ENCODE measurements at places on chromosomes 7 and 10.
A peak's percentile ranks its signal among the peaks of the same experiment; 100 is the strongest.

DNA sequence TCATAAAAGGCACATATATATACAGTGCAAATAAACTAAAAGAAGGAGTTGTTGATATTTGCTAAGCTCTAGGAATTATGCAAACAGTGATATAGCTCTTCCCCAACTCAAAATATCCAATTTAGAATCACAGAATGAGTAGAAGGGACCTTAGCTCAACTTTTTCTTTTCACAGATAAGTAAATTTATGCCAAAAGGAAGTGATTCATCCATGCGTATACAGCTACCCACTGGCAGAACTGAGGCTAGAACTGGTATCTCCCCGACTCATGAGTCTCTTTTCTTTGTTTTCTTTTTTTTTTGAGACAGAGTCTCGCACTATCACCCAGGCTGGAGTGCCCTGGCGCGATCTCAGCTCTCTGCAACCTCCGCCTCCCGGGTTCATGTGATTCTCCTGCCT is 54.2 kb upstream of the SVIL start:
- peak; percentile 40 for DNase-seq

GRCh38 chr10:102418622-102419268 is at the start of gene PSD:
Gene PSD (minus strand): TSS chr10:102418785. CDS start chr10:102417038, 1,747 bp downstream.
- DNase-seq: no peak

DNA sequence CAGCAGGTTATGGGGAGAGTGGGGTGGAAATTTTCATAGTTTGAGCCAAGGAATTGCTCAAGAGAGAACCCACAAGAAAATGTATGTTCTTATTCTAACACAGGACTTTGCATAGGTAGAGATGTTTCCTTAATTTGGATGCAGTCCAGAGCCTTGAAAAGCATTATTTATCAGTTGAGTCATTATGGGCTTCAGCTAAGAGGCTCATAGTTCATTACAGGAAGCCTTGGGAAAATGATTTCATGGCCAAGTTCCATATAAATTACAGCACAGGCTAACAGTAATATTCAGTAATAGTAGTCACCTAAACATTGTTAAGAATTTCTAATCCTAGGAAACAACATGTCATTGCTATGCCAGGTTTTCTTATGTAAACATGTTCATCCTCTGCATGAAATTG is 131.1 kb upstream of the PTPRZ1 start:
- DNase-seq: no peak

DNA sequence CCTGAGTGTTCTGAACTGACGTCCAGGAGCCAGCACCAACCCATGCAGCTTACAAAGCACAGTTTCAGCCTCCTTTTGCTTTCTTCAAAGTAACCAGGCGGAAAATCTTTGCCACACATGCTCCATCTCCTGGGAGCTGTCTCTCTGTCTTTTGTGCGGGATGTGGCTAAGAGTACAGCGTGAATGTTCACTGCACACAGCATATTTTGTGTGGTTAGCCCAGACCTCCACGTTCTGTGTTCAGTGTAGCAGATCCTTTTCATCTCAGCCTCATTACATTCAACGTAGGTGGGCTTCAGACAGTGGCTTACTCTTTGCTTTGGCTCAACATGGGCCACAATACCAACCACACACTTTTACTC is 200.8 kb downstream of the TNS3 start:
- no peak for DNase-seq

GRCh38 chr10:78847485-78847884 is 221.3 kb upstream of the ZMIZ1 start:
- DNase-seq: no peak

GRCh38 chr10:8065651-8066050 is 11.2 kb downstream of the GATA3 start:
- no peak for DNase-seq

DNA sequence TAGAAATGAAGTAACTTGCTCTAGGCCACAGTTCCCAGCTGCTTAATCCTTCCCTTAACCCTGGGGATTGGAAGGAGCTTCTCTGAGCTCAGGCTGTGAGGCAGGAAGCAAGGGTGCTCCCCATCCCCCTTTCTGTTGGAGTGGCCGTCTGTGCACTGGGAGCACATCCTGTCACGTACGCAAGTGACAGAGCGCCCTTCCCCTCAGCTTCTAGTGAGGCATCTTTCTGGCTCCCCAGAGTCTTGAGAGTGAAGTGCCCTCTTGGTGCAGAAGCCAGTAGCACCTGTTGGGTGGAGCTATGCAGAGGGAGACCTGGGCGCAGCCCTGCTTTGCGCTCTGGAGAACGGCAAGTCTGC is 47.8 kb downstream of the SHH start:
- DNase-seq: peak; percentile 17

GRCh38 chr7:130909161-130909836 is 175.3 kb upstream of the KLF14 start:
- no peak for DNase-seq

DNA sequence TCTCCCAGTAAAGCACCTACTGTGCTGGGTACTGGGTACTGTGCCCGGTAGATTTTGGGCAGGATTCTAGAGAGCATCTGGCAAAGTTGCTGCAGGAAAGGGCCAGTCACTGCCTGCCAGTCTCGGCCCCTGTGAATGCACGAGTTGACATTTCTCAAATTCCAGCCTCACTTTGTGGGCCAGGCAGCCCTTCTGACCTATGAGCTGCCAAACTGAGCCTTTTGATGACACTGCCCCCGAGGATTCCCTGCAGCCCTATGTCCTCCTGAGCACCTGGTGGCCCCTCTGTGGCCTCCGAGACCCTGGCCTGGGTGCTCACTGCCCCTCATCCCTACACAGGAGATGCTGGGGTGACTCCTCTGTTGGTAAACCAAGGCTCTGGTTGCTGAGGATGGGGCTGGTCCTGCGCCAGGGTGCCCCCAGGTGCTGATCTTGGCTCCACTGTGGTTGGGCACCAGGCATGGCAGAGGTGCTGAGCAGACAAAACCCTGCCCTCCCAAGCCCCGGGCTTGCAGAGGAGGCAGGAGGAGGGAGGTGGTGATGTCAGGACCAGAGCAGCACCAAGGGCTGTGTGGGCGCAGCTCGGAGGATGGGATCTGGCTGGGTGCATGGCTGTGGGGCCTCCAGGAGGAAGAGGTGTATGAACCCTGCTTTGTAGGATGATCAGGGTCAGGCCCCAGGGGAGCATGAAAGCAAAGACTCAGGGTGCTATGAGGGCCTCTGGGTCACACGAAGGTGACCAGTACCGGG is 16.2 kb downstream of the LHPP start:
- no peak for DNase-seq

DNA sequence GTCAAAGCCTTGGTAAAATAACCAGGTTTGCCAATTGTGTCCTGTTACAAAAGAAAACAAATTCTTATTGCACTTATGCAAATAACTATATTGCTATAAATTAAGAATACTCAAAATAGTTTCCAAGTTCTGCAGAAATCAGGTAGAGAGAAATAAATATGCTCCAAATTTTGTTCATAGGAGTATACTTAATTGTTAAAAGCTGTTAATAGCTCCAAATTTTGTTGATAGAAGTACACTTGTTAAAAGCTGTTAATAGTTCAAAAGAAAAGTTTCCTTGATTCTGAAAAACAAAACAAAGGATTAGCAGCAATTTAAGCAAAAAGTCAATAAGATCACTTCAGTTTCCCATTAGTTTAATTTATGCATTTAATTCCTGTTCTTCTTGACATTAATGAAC is 46.4 kb upstream of the ZNF138 start:
- DNase-seq: no peak

- DNase-seq: no peak
These were observed 20.6 kb upstream of the TBXAS1 start for GRCh38 chr7:139808427-139808826.

- DNase-seq: no peak
These were observed 79.8 kb upstream of the IFRD1 start for GRCh38 chr7:112370436-112370835.

- DNase-seq: no peak
These were observed 271.9 kb downstream of the ADARB2 start for GRCh38 chr10:1465418-1465911.

DNA sequence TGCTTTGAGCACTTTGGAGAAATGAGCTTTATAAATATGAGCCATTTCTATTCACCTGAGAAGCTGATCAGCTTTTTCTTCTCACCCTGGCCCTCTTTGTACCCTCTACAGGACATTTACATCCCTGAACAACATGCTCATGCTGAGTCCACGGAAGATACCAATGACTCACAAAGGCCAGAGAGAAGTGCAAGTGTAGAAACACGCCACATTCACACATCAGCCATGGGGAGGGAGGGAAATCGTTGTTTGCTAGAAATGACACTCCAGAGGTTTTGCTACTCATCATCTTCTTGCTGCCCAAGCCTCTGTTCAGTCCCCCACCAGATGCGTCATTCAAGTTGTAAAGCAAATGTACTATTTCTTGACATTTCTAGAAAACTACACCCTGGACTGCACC is 2.8 kb upstream of the UCN3 start:
- no peak for DNase-seq

DNA sequence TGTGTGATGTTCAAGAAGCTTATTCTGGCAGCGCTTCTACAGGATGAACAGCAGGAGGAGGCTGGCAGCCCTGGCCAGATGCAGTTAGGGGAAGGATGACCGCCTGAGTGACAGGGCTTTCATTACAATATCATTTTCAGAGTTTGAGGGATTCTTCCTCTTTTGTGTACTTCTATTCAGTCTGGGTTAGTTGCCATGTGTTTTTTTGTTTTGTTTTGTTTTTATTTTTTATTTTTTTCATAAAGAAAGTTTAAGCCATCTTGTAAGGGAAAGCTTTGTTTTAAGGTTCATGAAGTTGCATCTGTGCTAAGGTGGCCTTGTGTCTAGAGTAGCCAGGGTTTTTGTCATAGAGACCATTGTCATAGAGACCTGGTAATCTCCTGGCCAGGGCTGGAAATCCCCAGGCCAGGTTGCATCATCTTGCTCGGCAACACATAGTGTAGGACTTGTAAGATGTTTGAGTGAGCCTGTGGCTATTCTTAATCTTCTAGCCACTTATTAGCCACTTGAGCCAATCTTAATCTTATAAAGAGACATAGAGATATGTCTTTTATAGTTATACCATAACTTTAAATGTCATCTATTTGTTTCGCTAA is 230.5 kb upstream of the TMEM229A start:
- no peak for DNase-seq

GRCh38 chr7:100374601-100375000 is 1.3 kb downstream of the PILRA start:
- DNase-seq: no peak

GRCh38 chr10:105974803-105975456 is 1189.6 kb downstream of the SORCS1 start:
- DNase-seq: no peak

DNA sequence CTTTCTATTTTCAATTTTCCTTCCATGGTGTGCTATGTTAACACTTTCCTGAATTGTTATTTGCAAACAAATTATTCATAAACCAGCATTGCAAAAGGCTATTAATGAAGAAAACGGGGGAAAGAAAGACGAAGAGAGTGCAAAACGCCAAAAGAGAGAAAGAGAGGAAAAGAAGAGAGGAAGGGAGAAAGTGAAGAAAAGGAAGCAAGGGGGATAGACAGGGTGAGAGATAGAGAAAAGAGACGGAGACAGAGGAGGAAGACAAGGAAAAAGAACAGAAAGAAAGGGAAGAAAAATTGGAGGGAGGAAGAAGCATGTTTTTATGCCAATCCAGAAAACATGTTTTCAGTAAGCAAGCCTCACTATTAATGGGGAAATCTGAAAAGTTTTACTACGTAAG is 310.6 kb downstream of the TFEC start:
- DNase-seq: no peak

DNA sequence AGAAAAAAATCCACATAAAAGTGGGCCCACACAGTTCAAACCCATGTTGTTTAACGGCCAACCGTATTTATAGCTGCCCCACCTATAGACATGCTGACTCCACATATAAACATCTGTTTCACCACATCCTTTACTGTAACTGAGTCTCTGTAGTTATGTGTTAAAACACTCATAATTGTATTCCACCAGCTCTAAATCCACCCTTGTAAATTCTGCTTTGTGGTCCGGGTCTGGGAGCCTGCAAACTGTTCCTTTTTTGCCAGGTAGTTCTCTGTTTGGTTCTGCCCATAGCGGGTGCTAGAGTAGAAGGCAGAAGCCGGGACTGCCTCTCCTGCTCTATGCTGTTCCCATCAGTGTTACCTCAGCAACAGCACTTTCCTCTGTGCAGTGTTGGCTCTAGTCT is 20.2 kb upstream of the FHIP2A start:
- DNase-seq: peak; percentile 28

- no peak for DNase-seq
These were observed 46.1 kb upstream of the CACUL1 start for GRCh38 chr10:118800920-118801319.

GRCh38 chr10:44316922-44317215 is 68.0 kb downstream of the CXCL12 start:
- no peak for DNase-seq

GRCh38 chr10:110144507-110144906 is 62.9 kb upstream of the MXI1 start:
- no peak for DNase-seq

DNA sequence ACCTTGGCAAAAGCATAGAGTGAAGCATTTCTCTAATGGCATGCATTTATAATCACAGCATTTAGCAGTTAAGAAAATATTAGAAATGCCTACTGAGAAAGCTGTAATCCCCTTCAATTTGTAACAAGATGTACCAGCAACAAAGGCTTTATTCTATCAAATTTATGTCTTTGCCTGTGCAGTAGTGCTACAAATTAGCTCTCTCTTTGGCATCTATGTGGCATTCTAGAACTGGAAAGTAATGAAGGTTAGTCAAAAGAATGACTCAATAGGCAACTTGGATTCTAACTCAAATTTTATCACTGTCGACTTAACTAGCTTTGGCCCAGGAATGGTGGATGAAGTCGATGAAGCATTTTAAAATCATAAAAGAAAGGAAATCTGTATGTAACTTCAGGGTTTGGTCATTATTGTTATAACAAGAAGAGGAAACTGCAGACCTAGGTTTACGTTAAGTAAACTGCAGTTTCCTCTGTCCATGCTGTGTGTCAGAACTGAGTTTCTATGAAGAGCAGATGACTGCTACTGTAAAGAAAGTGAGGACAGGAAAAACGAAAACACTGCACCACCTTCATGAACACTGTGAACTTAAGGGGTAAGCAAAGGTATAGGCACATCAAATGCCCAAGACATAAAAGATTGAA is 140.0 kb downstream of the RAPGEF5 start:
- DNase-seq: no peak

DNA sequence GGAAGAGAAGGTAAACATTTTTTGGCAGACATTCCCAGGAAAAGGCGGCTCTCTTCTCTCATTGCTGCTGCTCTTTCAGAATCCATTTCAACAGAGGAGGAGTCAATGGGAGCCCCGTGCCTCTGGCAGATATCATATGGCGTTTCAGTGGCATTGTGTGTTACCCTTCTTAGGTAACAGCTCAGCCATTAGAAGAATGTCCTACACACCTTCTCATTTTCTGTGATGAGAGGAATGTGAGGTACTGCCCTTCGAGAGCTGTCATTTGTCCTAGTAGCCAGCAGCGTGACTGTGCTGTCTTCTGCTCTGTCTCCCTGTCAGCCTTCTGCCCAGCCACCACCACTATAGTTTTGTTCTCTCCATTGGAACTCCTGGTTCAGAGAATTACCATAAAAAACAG is 102.4 kb downstream of the EGFR start:
- DNase-seq: no peak
